ENCODE measurements at places on chromosomes 2 and 18.

DNA sequence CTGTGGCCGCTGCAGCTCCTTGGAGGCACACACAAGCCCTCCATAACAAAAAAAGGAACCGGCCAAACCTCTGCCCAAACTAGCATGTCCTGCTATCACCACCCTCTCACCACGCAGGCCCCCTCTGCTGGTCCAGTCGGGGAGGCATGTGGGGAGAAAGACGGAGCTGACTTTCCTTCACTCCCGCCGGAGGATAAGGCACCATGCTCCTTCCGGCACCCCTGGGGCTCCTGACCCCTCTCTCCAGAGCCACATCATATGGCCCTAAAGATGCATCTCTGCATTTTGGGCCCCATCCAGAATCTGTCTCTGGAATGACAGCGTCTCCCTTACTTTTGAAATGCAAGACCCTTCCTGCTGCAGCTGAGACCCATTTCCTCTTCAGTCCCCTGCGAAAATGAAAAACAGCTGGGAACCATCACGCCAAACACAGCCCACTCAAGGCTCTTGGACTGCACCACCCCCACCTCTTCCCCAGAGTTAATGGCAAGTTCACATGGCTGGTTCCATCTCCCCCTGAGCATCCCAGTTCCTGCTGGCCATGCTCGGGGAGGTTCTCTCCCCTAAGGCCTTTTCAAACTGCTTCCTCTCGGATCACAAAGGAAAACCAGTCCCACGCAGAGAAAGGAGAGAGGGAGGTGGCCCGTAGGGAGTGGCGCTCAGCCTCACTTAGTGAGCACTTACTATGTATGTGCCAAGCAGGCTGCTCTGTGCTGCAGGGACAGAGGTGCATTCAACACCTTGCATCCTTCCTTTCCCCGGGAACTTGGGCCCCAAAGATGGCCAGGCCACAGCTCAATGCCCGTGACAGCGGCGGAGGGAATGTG, 35.2 kb upstream of the MLPH start:
- DNase-seq: peak; percentile 59

- no peak for DNase-seq
Measured at GRCh38 chr2:46372475-46372874, 75.3 kb downstream of the EPAS1 start.

DNA sequence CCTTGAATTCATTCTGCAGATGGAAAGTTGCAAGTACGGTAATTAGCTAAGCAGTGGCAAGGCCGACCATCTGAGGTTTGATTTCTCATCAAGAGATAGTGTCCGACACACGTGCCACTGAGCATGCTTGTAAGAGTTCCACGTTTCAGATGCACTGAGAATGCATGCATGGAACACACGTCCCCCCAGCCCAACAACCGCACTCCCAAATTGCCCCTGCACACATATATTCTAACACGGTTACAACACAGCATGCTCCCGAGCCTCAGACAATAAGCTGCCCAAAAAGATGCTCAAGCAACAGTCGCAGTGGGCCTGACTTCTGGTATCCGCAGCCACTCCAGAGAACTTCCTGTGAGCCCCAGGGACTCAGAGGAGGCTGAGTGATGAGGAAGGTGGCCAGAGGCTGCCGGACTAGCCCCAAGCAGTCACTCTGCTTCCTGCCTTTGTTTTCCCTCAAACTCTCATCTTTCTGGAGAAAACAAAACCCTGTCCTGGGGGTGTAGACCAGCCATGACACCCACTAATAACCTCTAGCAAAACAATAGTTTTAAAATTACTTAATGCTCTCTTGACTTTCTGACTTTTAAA, 204.0 kb downstream of the TGIF1 start:
- DNase-seq: no peak

GRCh38 chr2:236045251-236046235, 122.6 kb downstream of the GBX2 start:
- DNase-seq: peak; percentile 16

DNA sequence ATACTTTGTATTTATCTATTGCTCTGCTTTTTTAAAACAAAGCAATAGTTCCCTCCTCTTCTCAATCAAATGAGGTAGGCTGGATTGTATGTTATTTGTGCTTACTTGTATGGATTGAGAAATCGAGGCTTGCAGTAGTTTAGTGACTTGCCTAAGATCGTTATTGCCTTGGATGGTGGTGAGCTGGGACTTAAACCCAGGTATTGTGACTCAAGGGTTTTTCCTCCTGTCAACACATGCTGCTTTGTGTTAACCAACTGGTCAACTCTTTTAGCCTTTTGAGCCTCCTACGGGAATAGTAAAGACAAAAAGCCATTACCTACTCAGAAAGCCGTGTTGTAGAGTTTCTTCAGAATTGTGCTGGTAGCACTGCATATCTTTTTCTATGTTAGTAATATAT, 95.2 kb upstream of the THUMPD2 start:
- DNase-seq: no peak

- peak; percentile 78 for DNase-seq
Measured at GRCh38 chr18:74951165-74951760, 257.7 kb downstream of the PTGR3 start.

- DNase-seq: no peak
Measured at GRCh38 chr2:224223851-224224555, 177.9 kb downstream of the FAM124B start.

GRCh38 chr2:191818133-191818532, 28.8 kb downstream of the CAVIN2 start:
- DNase-seq: no peak

GRCh38 chr2:241984658-241985057, 115.1 kb downstream of the RTP5 start:
- no peak for DNase-seq

- no peak for DNase-seq
Measured at GRCh38 chr2:85951351-85952067, 62.7 kb upstream of the ST3GAL5 start.

- peak; percentile 88 for DNase-seq
Measured at GRCh38 chr2:219406861-219407230, 11.3 kb upstream of the DES start.

DNA sequence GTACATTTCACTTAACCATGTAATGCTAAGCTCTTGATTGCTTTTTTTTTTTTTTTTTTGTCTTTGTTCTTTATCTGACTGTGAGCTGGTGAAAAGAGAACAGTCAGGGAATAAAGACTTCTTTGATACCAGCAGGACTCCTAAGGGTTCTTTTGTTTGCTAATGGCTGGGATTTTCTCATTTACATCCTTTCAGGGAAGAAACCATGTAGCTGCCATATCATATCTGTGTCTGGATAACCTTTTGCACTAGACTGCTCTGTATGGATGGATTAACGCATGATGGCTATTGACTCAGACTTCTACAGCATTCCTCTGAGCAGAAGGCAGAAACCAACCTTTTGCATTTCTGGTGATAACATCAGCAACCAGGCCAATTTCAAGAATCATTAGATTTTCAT, 504.0 kb downstream of the LRRTM4 start:
- DNase-seq: no peak

DNA sequence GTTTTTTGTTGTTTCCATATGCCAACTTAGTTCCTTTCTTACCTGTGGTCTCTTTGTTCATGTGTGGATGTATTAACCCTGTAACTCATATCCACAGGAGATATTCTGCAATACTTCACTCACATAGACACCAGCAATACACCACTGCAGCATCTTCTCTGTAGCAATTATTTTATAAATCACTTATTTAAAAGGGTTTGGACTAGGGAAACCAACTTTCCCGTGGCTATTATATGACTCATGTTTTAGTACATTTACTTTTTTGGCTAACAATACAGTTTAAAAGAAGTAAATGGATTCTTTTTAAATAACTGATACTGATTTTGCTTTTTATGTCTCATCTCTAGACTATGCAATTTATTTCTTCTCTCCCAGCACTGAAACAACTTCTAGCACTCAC, 488.9 kb downstream of the MBD2 start:
- DNase-seq: no peak

- DNase-seq: no peak
Measured at GRCh38 chr2:705971-706511, 28.8 kb upstream of the TMEM18 start.

- DNase-seq: no peak
Measured at GRCh38 chr2:129887688-129888266, 91.7 kb upstream of the RAB6C start.

DNA sequence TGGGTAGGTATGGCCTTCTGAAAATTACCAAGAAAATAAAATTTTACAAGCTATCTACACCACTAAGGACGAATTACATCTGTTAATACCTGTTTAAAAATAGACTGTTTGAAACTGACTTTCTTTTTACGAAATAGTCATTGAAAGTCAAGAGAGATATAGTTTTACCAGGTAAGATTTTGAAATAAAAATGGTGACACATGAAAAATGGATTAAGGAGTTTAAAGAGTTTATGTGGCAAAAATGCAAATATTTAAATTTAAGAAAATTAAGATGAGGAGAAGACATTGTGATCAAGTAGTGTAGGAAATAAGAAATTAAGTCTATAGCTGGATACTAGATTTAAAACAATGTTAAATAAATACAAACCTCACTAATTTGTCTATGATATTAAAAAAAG, 271.5 kb downstream of the TRIB2 start:
- DNase-seq: no peak

GRCh38 chr18:62332964-62333695, 8.0 kb downstream of the TNFRSF11A start:
- DNase-seq: no peak

GRCh38 chr2:15660491-15661294, 69.0 kb downstream of the DDX1 start:
- DNase-seq: no peak

DNA sequence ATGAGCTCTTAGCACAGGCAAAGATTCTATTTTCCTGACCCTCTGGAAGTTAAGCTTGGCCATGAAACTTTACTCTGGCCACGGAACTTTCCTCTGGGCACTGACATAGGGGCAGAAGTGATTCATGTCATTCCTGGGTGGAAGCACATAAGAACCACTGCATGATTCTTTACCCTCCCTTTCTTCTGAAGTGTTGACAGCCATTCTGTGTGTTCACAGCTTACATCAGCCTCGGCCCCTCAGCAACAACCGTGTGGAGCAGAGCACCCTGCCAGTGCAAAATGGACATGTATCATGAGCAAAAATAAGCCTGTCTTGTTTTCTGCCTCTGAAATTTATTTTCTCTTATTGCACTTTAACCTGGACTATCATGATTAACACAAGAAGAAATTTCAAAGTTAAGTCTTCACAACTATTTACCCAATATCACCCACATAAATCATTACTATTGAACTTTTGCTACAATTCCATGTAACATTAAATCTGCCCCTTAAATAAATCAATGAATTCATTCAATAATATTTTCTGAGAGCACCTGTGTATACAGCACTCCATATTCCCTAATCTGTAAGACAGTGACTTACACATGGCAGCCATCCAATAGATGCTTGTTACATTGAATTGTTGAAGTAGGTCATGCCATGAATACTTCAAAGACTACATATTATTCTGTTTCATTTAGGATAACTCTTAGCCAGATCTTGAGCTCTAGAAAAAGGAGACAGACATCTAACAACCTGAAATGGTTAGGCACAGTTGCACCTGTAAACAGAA, 531.9 kb downstream of the IRS1 start:
- no peak for DNase-seq

- DNase-seq: no peak
Measured at GRCh38 chr18:11962597-11962996, 18.7 kb upstream of the IMPA2 start.

DNA sequence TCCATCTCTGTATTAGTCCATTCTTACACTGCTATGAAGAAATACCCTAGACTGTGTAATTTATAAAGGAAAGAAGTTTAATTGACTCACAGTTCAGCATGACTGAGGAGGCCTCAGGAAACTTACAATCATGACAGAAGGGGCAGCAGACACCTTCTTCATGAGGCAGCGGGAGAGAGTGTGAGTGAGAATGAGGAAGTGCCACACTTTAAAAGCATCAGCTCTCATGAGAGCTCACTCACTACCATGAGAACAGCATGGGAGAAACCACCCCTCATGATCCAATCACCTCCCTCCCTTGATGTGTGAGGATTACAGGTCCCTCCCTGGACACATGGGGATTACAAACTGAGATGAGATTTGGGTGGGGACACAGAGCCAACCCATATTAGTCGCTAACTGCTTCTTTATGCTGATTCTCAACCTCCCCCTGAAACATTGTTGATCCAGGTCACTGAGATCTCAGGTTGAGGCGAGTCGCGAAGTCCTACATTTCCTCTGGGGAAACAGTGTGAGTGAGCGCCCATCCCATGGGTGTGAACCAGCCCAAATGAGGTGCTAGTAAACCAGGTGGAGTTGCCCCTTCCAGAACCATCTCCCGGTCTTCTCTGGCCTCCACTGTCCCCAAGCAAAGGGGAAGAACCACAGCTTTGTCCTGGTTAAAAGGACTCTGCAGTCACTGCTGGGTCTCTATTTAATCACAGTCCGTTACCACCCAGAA, 123.8 kb downstream of the CAPN13 start:
- DNase-seq: no peak

GRCh38 chr2:147182260-147182659, 662.6 kb upstream of the ACVR2A start:
- no peak for DNase-seq

DNA sequence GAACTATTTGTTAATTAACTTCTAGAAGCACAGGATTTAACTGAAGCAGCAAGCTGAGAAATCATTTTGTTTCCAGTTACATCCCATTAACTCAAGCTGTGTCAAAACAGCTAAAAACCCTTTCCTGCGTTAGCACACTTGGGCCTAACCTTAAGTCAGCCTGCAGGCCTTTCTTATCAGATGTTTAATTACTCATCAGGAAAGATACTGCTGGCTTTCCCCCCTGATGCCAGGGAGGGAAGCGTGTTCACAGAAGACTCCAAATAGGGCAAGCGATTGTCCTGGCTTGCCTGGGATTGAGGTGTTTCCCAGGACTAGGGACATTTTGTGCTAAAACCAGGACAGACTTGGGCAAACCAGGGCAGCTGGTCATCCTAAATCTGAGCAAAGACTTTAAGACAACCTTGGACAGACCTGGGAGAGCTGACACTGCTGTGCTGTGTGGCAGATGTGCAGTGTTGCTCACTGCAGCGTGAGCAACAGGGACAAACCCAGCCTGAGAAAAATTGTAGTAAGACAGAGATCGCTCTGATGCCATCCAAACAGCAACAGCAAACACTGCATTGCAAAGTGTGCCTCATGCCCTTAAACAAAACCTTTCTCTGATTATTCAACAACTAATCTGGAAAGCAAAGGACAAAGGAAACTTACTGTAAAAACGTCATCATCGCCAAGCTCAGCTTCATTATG, 100.9 kb downstream of the SPRED2 start:
- DNase-seq: no peak

GRCh38 chr2:170214309-170214948, 36.5 kb downstream of the MYO3B start:
- no peak for DNase-seq

- DNase-seq: no peak
Measured at GRCh38 chr2:187939180-187939579, 352.5 kb upstream of the GULP1 start.

DNA sequence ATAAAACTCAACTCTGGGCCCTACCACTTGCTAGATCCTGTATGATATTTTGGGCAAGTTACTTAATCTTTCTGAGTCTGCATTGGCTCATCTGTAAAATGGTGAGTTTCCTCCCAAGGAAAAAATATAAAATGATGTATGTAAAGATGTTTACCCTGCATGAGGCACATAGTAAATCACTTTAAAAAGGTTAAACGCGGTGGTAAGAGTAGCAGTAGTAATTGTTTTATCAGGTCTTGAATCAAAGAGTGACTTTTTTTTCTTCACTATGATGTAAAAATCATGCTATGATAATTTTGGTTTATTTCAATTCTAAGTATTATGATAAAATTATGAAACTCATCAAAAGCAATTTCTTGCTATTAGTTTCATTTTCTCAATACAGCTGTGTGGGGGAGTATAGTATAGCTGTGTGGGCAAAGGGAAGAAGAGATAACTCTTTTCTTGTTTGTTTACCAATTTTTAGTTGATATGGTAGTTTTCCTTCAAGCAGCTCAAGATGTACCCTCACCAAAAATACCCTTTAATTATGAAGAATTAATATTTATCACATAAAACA, 10.7 kb downstream of the ARHGAP15 start:
- no peak for DNase-seq

All from ELR (cell line).